ENCODE measurements at places on chromosomes 7 and 10.
A peak's percentile ranks its signal among the peaks of the same experiment; 100 is the strongest.

GRCh38 chr7:93013446-93014061 lies 104.2 kb downstream of the SAMD9 start:
- DNase-seq, result no peak

- no peak for DNase-seq
These were observed 21.0 kb downstream of the IL15RA start for GRCh38 chr10:5956146-5956936.

DNA sequence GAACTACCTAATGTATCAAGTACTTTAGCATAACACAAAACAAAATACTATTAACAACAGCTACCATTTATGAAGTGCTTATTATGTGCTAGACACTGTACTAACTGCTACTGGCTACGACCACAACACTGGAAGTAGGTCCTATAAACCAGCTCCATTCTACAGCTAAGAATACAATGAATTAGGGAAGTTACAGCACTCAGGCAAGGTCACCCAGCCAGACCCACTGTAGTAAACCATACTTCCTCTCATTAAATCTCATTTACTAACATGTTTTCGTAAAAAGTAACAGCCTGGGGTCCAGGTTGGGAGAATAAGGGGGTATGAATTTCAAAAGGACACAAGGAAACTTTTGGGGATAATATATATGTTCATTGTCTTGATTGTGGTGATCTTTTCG lies 25.4 kb downstream of the NAPEPLD start:
- DNase-seq, result no peak

DNA sequence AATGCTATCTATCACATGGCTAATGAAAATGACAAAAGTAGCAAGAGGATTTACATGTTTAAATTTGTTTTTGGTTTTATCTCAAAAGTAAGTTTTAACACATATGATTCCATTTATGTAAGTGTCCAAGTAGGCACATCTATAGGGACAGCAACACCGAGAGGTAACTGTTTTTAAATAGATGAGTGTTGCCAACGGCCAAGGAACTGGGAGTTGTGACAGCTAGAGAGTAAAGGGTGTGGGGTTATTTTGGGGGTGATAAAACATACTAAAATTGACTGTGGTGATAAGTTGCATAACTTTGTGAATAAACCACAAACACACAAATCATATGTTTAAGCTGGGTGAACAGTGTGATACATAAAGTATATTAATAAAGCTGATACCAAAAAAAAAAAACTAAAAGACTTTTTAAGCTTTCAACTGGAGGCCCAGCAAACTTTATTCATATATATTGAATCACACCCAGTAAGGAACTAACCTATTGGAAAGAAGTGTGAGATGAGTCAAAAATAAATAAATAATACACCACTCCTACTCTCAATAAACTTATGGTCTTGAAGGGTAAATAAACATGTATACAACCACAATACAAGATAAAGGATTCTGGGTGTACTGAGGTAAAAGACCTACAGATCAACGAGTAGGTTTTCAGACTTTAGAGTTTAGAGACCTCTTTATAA lies 33.0 kb downstream of the LRRC72 start:
- no peak for DNase-seq

- DNase-seq, result no peak
These were observed 11.8 kb downstream of the CCSER2 start for GRCh38 chr10:84340187-84340586.

GRCh38 chr10:105494303-105494702 lies 853.2 kb downstream of the SORCS3 start:
- DNase-seq, result no peak

DNA sequence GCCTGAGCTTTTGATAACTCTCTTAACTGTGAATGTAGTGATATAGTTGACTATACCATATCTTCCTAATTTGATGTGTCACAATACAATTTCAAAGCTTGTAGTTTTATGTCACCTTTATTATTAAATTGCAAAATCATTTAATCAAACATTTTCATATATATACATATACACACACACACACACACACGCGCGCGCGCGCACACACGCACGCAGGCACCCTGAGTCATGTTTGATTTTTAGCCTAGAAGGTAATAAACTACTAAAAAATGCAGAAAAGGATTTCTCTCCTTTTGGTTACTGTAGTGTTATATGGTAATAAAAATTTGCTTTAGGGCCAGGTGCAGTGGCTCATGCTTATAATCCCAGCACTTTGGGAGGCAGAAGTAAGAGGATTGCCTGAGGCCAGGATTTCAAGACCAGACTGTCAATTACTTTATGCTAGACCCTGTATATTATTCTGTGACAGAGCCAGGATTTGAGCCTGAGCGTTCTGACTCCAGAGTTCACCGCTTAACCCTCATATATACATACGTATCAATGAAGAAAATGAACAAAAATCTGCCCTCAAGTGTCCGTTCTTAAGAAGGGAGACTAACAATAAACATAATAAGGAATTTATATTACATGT lies 89.6 kb downstream of the PODXL start:
- no peak for DNase-seq

DNA sequence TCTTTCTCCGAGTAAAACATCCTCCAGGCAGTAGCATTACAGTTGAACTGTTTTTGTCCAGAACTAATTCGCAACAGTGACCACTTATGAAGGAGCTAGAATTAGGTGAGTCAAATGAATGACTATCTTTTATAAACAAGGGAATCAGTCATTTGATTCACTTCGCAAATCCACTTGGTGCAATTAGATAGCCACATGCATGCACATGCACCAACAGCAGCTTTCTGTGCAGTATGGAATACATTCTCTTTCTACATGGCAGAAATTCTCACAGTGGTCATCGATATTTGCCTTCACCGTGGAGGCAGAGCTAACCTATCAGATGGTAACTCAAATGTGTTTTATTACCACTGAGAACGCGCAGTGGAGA lies 118.8 kb downstream of the CDK6 start:
- no peak for DNase-seq

- DNase-seq, result no peak
These were observed 195.5 kb downstream of the CDK14 start for GRCh38 chr7:90791596-90791995.

GRCh38 chr10:131698986-131699385 lies 201.8 kb upstream of the PPP2R2D start:
- DNase-seq, result no peak

- no peak for DNase-seq
These were observed 201.8 kb downstream of the NSUN6 start for GRCh38 chr10:18449611-18450026.

DNA sequence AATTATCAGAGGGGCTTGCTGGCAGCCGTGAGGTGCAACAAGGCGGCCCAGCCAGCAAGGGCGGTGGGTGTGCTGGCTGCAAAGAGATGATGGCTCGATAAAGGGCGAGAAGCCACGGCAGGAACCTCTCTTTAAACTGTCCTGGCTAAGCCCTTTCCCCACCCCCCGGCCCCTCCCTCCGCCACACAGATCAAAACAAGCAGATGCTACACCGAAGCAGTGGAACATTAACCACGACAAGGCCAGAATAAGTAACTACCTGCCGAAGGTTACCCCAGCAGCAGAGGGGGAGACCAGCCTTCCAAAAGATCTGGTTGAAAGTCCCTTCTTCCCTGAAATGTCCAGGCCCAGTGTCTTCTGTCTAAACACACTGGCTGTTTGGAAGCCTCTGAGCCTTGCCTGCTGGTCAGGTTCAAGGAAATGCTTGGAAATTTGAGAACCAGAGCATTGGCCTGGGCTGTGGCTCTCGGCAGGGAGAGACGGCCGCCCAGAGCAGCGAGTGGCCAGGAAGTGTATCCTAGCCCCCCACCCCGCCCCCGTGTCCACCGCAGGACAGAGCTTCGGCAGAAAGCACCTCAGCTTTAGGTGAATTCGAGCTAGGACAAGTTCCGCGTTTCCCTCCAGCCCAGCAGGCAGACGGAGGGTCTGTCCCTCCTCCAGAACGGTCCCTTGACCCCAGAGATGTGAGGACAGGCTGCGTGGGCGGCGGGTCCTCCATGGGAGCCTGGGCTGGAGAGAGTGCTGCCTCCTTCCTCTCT lies 2.1 kb downstream of the FAM20C start:
- DNase-seq, result no peak

DNA sequence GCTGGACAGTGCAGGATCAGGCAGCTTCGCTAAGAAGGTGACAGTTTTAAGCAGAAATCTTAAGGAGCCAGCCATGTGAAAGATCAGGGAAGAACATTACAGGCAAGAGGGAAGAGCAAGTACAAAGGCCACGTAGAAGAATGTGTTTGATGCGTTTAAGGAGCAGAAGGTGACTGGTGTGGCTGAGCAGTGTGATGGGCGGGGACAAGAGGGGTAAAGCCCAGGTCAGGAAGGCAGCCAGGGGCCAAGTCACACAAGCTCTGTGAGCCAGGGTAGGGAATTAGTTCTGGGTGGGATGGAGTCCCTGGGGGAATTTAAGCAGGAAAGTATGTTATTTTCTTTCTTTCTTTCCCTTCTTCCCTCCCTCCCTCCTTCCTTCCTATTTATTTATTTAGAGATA lies 166.9 kb downstream of the SH3PXD2A start:
- DNase-seq, result no peak

GRCh38 chr10:785861-786214 lies 96.4 kb upstream of the DIP2C start:
- no peak for DNase-seq

- DNase-seq, result no peak
These were observed 471.5 kb upstream of the NRG3 start for GRCh38 chr10:81403451-81403850.

- DNase-seq, result no peak
These were observed 14.0 kb downstream of the KAZALD1 start for GRCh38 chr10:101075775-101076174.

- DNase-seq, result peak; percentile 40
These were observed 57.4 kb downstream of the CHST15 start for GRCh38 chr10:124035928-124036558.

GRCh38 chr10:3172081-3172445 lies 519 bp downstream of the PITRM1 start:
- DNase-seq, result peak; percentile 42

- DNase-seq, result no peak
These were observed 142.9 kb upstream of the VWC2 start for GRCh38 chr7:49630513-49630912.

DNA sequence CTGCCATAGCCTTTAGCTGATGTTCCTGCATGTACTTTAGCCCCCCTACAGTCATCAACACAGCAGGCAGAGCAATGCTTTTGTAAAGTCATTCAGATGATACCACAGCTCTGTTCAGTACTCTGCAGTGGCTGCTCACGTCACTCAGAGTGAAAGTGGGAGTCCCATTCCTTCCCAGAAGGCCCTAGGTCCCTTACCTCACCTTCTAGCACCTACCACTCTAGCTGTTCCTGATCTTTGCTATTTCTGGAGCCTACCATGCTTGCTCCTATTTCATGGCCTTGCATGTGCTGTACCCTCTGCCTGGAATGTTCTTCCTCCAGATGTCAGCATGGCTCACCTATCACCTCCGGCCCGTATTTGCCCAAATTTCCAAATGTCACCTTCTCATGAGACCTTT lies 94.4 kb upstream of the PRR15 start:
- DNase-seq, result no peak

- DNase-seq, result no peak
These were observed 226.5 kb upstream of the MYO3A start for GRCh38 chr10:25707572-25707971.

All from activated CD4-positive, alpha-beta T cell treated with anti-CD3 and anti-CD28 coated beads, Interleukin-2, Interleukin-6, amounts not matched to agents 100 ng/mL and 50 ng/mL, durations not matched to agents 16 hours and 8 hours (primary cell).